ENCODE measurements at places on chromosomes 2 and 18.

DNA sequence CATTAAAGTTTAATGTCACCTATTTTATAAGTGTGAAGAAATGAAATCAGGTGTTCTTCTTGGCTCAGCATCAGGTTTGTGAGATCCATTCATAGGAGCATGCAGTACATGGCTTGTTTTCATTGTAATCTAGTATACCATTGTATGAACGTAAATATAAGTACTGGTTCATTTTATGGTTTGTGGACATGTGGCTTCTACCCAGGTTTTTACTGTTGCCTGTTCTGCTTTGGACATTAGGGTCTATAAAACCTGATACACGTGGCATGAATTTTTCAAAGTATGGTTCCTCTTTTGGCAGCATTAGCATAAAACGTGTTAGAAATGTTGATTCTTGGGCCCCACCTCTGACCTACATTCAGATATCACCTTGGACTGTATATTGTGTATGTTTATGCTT, 175.5 kb downstream of the PRPF40A start:
- DNase-seq, result no peak

- no peak for DNase-seq
These were observed 34.5 kb downstream of the TMEM182 start for GRCh38 chr2:102796337-102796736.

DNA sequence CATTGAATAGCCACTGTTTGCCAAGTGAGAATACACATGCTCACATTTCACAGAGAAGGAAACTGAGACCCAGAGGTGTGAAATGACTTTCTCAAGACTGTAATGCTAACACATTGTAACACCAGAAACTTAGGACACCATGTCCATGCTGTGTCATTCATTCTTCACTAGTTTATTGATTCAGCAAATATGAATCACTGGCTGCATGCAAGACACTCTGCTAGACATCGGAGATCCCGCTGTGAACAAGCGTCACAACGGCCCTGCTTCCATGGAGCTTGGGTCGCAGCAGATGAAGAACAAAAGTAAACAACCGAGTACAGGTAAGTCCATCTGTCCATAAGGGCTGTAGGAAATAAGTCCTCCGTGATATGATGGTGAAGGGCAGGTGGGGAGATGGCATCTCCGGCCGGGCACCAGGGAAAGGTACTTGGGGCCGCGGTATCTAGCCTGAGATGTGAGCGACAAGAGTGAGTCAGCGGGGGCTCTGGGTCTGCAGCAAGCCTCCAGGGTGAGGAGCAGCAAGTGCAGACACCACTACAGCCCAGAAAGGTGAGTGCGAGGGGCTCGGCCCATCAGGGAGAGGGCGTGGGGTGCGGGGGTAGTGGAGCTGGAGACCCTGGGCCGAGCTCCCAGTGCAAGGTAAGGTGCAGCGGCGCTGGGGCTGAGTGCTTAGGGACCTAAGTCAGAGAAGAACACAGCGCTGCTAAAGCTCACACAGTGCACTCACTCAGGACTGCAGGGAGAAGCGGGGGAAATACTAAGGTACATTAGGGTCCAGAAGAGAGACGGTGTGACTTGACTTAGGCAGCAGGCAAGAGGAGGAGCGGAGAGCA, 391.2 kb downstream of the FBXO15 start:
- peak; percentile 17 for DNase-seq

- DNase-seq, result no peak
These were observed 93.6 kb upstream of the TMEFF2 start for GRCh38 chr2:192288295-192288694.

- DNase-seq, result no peak
These were observed 49.2 kb downstream of the METTL4 start for GRCh38 chr18:2522112-2522511.

GRCh38 chr18:29321561-29321960, 1144.6 kb upstream of the CDH2 start:
- no peak for DNase-seq

DNA sequence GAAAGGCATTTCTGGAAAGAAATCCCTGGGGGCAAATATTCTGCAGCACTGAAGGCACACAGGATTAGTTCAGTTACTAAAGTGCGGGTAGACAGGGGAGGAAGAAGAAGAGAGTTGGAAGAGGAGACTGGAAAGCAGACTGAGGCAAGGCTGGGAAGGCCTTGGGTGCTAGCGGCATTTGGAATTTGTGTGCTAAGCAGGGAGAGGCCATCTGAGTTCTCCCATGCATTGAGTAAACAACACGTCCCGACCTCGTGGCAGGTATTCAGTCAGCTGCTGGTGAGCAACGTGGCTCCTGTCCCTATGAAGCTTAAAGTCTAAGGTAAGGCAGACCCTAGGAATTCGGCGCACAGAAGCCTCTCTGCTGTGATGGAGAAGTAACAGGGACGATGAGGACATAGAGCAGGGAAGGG, 30.7 kb downstream of the ATP8B1 start:
- DNase-seq, result no peak

GRCh38 chr2:4791488-4791887, 900.7 kb upstream of the SOX11 start:
- no peak for DNase-seq
